ENCODE measurements at places on chromosomes 11 and 22.

GRCh38 chr11:69111624-69112542 lies 43.9 kb upstream of the SMIM38 start:
- DNase-seq, result no peak

DNA sequence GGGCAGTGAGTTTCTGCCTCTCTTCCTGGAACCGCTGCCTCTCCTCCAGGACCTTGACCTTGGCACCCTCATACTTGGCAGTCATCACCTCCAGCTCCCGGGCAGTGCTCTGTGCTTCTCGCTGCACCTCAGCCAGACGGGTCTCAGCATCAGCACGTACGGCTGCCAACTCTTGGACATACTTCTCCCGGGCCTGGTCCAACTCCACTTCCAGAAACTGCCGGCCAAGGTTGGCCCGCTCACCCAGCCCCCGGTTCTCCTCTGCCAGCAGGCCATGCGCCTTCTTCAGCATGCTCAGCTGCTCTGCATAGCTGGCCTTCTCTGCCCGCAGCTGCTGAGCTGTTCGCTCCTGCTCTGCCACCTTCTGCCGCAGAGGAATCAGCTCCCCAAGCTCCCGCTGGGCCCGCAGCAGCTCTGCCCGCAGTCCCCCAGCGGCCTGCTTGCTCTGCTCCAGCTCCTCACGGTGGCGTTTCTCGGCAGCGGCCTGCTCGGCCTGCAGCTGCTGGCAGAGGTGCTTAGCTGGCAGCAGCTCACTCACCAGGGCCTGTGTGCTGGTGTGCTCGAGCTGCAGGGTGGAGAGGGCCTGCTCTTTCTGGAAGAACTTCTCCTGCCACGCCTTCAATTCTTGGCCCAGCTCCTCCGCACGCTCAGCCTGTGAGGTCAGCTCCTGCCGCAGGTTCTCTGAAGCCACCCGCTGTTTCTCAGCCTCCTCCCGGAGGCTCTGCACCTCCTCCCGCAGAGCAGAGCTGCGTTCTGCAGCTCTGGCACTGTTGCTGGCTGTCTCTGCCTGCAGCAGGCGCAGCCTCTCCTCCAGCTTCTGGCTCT lies 14.4 kb downstream of the IL18BP start:
- DNase-seq, result no peak

DNA sequence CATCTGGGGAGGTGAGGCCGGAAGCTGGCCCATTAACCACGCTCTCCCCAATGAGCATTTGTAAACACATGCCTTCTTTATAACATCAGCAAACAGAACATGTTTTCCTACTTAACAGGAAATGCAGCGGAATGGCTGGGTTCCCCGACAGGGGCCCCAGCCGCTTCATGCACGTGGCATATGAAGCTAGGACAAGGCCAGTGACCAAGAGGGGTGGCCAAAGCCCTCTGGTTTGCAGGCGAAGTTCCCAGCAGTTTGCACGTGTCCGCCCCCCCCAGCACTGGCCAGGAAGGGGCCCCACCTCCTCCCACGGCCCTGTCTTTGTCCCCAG lies 38.7 kb upstream of the LINC01488 start:
- no peak for DNase-seq

DNA sequence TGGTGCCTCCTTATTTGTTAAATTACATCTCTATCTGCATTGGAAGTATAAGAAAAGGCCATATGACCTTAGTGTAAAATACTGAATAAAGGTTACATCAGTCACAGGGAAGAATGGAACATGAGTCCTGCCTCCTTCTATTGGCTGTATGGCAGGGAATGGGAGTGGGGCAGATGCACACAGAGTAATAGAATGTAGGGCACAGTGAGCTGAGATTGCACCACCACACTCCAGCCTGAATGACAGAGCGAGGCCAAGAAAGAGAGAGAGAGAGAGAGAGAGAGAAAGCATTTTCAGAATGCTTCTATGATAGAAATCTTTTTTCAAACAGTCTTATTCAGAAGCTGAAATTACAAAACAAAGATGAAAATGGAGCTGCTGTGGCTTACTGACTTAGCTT lies 58.8 kb downstream of the SLN start:
- DNase-seq, result no peak

- no peak for DNase-seq
Observed at GRCh38 chr11:111189466-111189865, 56.1 kb upstream of the POU2AF2 start.

DNA sequence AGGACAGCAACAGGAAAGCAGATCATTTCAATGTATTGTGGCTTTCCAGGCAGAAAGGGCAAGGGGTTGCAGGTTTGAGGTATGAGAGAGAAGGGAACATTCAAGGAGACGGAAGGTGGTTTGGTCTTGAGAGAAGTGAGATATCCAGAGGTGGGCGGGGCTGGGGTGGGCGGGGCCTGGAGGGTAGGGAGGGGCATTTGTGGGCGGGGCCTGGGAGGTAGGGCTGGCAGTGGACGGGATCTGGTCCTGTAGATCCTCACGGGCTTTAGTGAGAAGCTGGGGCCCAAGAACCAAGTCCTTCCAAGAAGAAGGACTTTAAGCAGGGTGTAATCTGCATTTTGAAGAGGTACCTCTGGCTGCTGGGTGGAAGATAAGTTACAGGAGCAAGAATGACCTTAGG lies 199.2 kb downstream of the MN1 start:
- no peak for DNase-seq

GRCh38 chr11:43952020-43952400 lies 9.6 kb downstream of the C11orf96 start:
- no peak for DNase-seq

GRCh38 chr22:27088026-27088425 lies 430.6 kb downstream of the MIAT start:
- DNase-seq, result no peak
